Activated T-helper 2 cell treated with anti-CD3 and anti-CD28 coated beads, Interferon-gamma antibody, Interleukin-2, Interleukin-4, amounts not matched to agents 10 μg/mL and 5 μg/mL and 100 μg/mL, durations not matched to agents 14 hours and 24 hours and 36 hours (primary cell): ENCODE measurements at places on chromosomes 16 and 17. TPM values are rescaled to one million over a fixed set of nuclear protein-coding genes. Genes with fewer than 3 reads are reported as not detected.

DNA sequence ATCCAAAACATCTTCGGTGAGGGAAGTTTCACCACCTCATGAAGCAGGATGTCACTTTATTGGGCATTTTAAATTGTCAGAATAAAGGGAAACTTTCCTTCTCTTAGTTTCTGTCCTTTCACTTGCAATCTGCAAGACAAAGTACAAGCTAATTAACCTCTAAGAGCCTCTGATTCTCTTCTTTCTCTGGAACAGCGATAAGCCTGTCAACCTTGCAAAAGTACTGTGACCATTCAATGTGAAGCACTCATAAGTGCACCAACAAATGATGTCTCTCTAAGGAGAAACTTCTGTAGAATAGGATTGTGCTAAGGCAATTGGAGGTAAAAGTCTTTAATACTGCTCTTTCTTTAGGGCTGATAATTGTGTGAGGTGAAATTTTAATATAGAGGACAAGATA is 1622.3 kb downstream of the CDH8 start:
- DNase-seq, result no peak
- no peaks in the 10 kb centered on the region for H3K36me3 ChIP-seq
- H3K4me1 ChIP-seq, result no peaks in the 10 kb centered on the region
- H3K27me3 ChIP-seq, result no peaks in the 10 kb centered on the region
- H3K4me3 ChIP-seq, result no peak overlapping the region

- no peaks in the 10 kb centered on the region for H3K27me3 ChIP-seq
- no peak overlapping the region for H3K4me3 ChIP-seq
- no peaks in the 10 kb centered on the region for H3K4me1 ChIP-seq
- no peak overlapping the region for H3K27ac ChIP-seq
Observed at GRCh38 chr17:13230350-13231264, 212.8 kb upstream of the ELAC2 start.

DNA sequence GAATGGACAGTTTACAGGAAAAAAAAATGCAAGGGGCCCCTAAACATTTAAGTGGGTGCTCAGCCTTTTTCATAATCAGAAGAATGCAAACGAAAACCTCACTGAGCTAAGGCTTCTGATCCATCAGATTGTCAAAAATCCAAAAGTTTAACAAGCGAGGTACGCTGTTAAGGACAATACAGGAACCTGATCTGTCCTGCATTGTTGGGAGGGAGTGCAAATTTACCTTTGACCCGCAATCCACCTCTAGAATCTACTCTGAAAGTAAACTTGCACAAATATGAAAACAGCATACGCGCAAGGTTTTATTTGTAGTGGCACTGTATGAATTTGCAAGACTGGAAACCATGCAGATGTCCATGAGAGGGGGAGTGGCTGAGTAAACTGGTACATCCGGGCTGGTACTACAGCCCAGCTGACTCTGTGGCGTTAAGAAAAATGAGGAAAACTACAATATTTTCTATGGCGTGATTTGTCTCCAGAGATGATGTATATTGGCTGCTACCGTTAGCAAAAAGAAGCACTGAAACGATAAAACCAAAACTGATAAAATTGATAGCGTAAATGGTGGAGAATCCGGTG is 28.8 kb upstream of the ST6GALNAC1 start:
- H3K4me3 ChIP-seq, result peak overlapping the region; percentile 91
- DNase-seq, result no peak
- H3K27me3 ChIP-seq, result no peaks in the 10 kb centered on the region
- H3K36me3 ChIP-seq, result peaks cover 6% of the 10 kb centered on the region
- H3K27ac ChIP-seq, result peak overlapping the region; percentile 90

GRCh38 chr17:246851-247421 is 65.5 kb upstream of the DOC2B start:
- no peaks in the 10 kb centered on the region for H3K4me1 ChIP-seq
- H3K36me3 ChIP-seq, result no peaks in the 10 kb centered on the region
- H3K4me3 ChIP-seq, result no peak overlapping the region
- DNase-seq, result no peak
- H3K27me3 ChIP-seq, result no peaks in the 10 kb centered on the region
- H3K27ac ChIP-seq, result no peak overlapping the region

GRCh38 chr16:82987767-82988166 is 361.0 kb downstream of the CDH13 start:
- no peak overlapping the region for H3K27ac ChIP-seq
- H3K4me1 ChIP-seq, result no peaks in the 10 kb centered on the region
- no peaks in the 10 kb centered on the region for H3K27me3 ChIP-seq
- no peaks in the 10 kb centered on the region for H3K36me3 ChIP-seq
- H3K4me3 ChIP-seq, result no peak overlapping the region
- DNase-seq, result no peak

- peaks cover 32% of the 10 kb centered on the region for H3K36me3 ChIP-seq
- peak overlapping the region; percentile 85 for H3K4me3 ChIP-seq
- peak overlapping the region; percentile 84 for H3K27ac ChIP-seq
- H3K4me1 ChIP-seq, result peaks cover 33% of the 10 kb centered on the region
- peaks cover 2% of the 10 kb centered on the region for H3K27me3 ChIP-seq
- DNase-seq, result no peak
Observed at GRCh38 chr17:57255182-57255775, 1.0 kb upstream of the MSI2 start.

Gene ZPBP2
- not detected in 2 replicates for total RNA-seq

Gene GAS2L2
- total RNA-seq, result not detected in 2 replicates

Gene DNAI2
- 0.55 and 0.75 TPM in 2 replicates for total RNA-seq

Gene PRAC1
- total RNA-seq, result not detected in 2 replicates
